Sciatic nerve (tissue), 2 donors: ENCODE measurements at places on chromosomes 6 and 20. TPM values are rescaled to one million over a fixed set of nuclear protein-coding genes. Genes with fewer than 3 reads are reported as not detected.

The CALHM4 gene
- total RNA-seq: not detected

The HTR1B gene
- total RNA-seq: 0.62 TPM

The POPDC3 gene
- total RNA-seq: 9.9 TPM

The GPX6 gene
- not detected for total RNA-seq

The CST2 gene
- not detected for total RNA-seq

The TMEM14C gene
- total RNA-seq: 79.5 TPM

The PGC gene
- 0.27 TPM for total RNA-seq

The WFDC10B gene
- total RNA-seq: not detected

The EEF1A2 gene
- total RNA-seq: 0.45 TPM

The HLA-DRB5 gene
- total RNA-seq: 56.6 TPM

The MCHR2 gene
- not detected for total RNA-seq

The MDFI gene
- total RNA-seq: 15.2 TPM

The PRDM13 gene
- not detected for total RNA-seq

The FOXC1 gene
- total RNA-seq: 61.8 TPM

The KIAA1755 gene
- 56.0 TPM for total RNA-seq

The ESR1 gene
- 16.5 TPM for total RNA-seq

The NQO2 gene
- 30.1 TPM for total RNA-seq

The PPP1R11 gene
- total RNA-seq: 38.3 TPM

The CRIP3 gene
- total RNA-seq: 3.8 TPM

The FOXF2 gene
- total RNA-seq: 0.58 TPM

The SNX3 gene
- total RNA-seq: 145 TPM

The RIPPLY2 gene
- 0.80 TPM for total RNA-seq
